ENCODE measurements at places on chromosomes 11 and 22. TPM values are rescaled to one million over a fixed set of nuclear protein-coding genes. Genes with fewer than 3 reads are reported as not detected.

DNA sequence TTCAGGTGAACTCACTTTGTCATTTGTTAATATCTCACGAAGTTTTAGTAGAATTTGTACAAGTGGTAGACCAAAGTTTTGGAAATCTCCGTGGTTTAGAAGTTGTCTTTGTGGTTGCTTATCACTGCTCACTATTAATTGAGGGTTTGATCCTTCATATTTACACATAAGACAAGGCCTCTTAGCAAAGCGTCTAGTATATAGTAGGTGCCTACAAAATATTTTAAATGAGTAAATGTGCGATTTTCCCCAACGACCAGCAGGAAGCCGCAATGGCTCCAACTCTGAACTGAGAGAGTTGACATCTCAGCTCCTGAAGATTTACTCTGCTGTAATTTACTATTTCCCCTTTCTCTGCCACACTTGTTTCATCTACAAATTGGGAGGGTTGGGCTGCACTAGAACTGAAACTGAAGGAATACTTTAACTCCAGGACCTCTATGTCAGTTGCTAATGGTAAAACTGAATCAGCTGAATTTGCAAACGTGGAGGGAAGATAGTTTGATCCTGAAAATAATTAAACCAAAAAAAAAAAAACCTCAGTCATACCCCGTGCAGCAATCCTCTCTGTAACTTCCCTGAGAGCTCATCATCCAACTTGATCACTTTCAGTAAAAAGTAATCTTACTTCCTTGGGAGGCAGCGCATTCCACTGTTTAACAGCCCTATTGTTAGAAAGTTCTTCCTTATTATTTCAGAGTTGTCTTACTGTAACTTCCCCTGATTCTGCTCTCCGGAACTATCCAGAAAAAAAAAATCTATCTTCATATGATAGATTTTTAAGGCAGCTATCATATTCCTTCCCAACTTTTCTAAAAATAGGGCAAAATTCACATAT lies 1.3 kb upstream of the SBF2 start:
- H3K4me1 ChIP-seq: peaks cover 44% of the 10 kb centered on the region
- DNase-seq: no peak
- H3K27ac ChIP-seq: peak overlapping the region; percentile 88
- H3K36me3 ChIP-seq: peaks cover under 1% of the 10 kb centered on the region
- peak overlapping the region; percentile 89 for H3K4me3 ChIP-seq

The KRTAP5-9 gene
- total RNA-seq: not detected

- no peak for DNase-seq
- H3K27ac ChIP-seq: no peak overlapping the region
- no peaks in the 10 kb centered on the region for H3K36me3 ChIP-seq
- peaks cover 1% of the 10 kb centered on the region for H3K27me3 ChIP-seq
- H3K4me1 ChIP-seq: no peaks in the 10 kb centered on the region
These were observed 350.7 kb upstream of the NARS2 start for GRCh38 chr11:78925387-78925786.

- no peak for DNase-seq
- peaks cover 10% of the 10 kb centered on the region for H3K27me3 ChIP-seq
- H3K4me1 ChIP-seq: no peaks in the 10 kb centered on the region
- H3K27ac ChIP-seq: no peak overlapping the region
These were observed 84.8 kb downstream of the ADAMTS15 start for GRCh38 chr11:130533113-130533798.

The GAS2 gene
- 85.1 TPM for total RNA-seq

The MRPL40 gene
- total RNA-seq: 79.7 TPM

DNA sequence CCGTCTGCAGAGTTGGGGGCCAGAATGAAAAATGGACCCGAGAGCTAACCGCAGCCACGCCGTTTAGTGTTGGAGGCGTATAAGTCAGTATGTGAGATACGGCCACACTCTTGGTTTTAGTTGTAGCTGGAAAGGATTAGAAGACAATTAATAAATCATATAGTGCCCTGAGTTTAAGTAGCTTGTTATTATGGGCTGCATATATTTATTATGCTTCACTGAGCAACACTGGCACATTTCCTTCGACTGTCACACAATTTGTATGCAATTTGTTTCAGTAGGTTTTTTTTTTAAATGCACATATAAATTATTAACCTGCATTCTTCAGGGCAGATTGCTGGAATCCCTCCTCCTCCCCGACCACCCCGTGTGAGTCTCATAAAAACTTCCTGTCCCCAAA lies 56.9 kb downstream of the PKNOX2 start:
- peaks cover 1% of the 10 kb centered on the region for H3K27me3 ChIP-seq
- no peaks in the 10 kb centered on the region for H3K4me1 ChIP-seq
- H3K4me3 ChIP-seq: no peak overlapping the region
- no peak for DNase-seq
- no peak overlapping the region for H3K27ac ChIP-seq
- H3K36me3 ChIP-seq: no peaks in the 10 kb centered on the region

The CKAP5 gene
- total RNA-seq: 220 TPM

DNA sequence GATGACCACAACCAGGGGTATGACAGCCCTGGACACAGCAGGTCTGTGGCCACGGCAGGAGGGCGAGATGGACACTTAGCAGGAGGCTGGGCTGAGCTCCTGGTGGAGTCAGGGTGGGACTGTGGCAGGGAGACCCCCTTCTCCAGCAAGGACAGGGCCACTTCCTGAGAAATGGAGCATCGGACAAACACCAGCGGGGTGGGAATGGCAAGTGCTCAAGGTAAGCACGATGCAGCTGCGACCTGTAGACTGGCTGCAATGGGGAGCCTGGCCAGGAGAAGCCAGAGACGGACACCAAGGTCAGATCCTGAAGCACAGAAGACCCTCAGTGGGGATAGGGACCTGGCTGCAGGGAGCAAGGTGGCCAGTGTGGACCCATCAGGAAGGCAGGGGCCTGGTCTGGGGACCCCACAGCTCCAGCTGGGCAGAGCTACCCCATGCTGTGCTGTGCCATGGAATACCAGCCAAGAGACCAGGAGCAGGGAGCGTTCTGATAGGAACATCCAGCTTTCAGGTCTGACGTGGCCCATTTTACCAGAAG lies 29.2 kb downstream of the RSPH14 start:
- H3K27ac ChIP-seq: no peak overlapping the region
- H3K36me3 ChIP-seq: peaks cover 2% of the 10 kb centered on the region
- H3K27me3 ChIP-seq: no peaks in the 10 kb centered on the region
- no peak for DNase-seq
- no peaks in the 10 kb centered on the region for H3K4me1 ChIP-seq
- H3K4me3 ChIP-seq: no peak overlapping the region

- no peak overlapping the region for H3K27ac ChIP-seq
- DNase-seq: no peak
- peaks cover 22% of the 10 kb centered on the region for H3K4me1 ChIP-seq
- no peaks in the 10 kb centered on the region for H3K27me3 ChIP-seq
- no peak overlapping the region for H3K4me3 ChIP-seq
- no peaks in the 10 kb centered on the region for H3K36me3 ChIP-seq
These were observed 3.9 kb upstream of the MICAL2 start for GRCh38 chr11:12106501-12106900.

DNA sequence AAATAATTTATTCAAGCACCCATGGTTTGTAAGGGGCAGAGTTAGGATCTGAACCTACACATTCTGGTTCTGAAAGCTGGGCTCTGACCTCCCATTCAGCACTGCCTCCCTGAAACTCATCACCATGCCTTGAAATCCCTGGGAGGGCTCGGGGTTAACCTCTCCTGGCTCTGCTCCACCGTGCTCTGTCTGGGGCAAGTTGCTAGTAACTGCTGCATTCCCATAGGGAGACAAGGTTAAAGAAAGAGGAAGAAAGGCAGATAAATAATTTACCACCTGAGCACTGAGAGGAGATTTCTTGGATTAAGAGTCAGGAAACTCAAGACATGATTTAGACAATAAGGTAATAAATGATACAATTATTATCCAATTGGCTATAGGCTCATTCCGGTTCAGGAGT lies 199.3 kb downstream of the KIF18A start:
- no peaks in the 10 kb centered on the region for H3K27me3 ChIP-seq
- no peak overlapping the region for H3K4me3 ChIP-seq
- no peaks in the 10 kb centered on the region for H3K36me3 ChIP-seq
- H3K27ac ChIP-seq: no peak overlapping the region

The PRSS23 gene
- 0.20 TPM for total RNA-seq

- no peaks in the 10 kb centered on the region for H3K27me3 ChIP-seq
- H3K4me1 ChIP-seq: peaks cover 10% of the 10 kb centered on the region
- peaks cover 2% of the 10 kb centered on the region for H3K36me3 ChIP-seq
These were observed 109.8 kb downstream of the ATXN10 start for GRCh38 chr22:45781459-45781858.

GRCh38 chr11:20875889-20876288 lies 206.5 kb downstream of the NELL1 start:
- H3K27me3 ChIP-seq: no peaks in the 10 kb centered on the region
- H3K36me3 ChIP-seq: no peaks in the 10 kb centered on the region
- no peak overlapping the region for H3K4me3 ChIP-seq
- H3K4me1 ChIP-seq: no peaks in the 10 kb centered on the region
- no peak overlapping the region for H3K27ac ChIP-seq

- no peak overlapping the region for H3K4me3 ChIP-seq
- DNase-seq: no peak
- H3K27ac ChIP-seq: no peak overlapping the region
These were observed 133.9 kb downstream of the WNT7B start for GRCh38 chr22:45843031-45843430.

DNA sequence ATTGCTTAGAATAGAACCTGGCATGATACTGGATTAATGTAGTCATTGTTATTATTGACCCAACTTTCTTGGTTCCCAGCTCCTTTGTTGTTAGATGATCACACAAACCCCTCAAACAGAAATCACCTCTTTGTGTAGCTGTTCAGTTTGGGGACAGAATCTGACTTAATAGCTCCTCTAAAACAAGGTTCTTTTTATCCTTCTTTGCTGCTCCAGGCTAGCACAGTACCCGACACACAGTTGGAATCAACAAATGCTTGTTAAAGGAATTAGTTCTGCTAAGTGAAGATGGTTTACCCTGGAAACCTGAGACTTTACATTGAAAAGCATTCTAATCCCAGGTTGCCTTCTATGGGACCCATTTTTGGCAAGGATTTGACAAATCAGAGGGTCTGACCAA lies 43.9 kb downstream of the GAB2 start:
- peaks cover 15% of the 10 kb centered on the region for H3K4me1 ChIP-seq
- no peak for DNase-seq
- no peak overlapping the region for H3K4me3 ChIP-seq
- H3K27me3 ChIP-seq: no peaks in the 10 kb centered on the region
- H3K36me3 ChIP-seq: no peaks in the 10 kb centered on the region

DNA sequence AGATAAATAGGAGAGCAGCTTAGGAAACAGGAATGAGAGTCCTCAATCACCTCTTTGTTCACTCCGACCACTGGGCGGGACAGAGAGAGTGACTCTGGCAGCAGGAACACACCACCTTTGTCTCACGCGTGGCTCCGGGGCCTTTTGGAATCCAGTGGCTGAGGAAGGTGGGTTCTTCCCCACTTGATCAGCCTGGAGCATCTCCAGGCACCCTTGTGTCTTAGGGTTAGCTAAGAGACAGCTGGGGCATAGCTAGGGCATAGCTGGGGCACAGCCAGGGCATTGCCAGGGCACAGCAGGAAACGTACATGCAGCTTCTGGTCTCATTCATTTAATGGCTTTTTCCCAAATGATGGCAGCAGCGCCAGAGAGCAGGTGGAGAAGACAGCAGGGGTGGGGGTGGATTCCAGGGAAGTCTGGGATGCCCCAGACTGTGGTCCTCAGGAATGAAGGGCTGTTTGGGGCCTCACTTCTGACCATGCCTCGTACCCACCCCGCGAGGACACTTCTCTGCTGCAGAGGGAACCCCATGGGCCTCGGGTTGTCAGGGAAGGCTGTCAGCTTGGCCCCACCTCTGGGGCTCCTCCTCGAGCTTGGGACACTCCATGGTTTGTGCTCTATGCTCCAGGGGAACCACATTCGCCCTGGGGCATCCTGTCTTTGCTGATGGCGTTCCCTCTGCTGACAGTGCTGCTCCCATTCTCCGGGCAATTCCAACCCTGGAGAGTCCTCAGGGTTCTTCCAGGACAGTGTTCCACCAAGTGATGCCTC lies 30.4 kb upstream of the SHANK2 start:
- no peaks in the 10 kb centered on the region for H3K27me3 ChIP-seq
- no peak overlapping the region for H3K4me3 ChIP-seq
- H3K36me3 ChIP-seq: no peaks in the 10 kb centered on the region
- H3K27ac ChIP-seq: no peak overlapping the region
- DNase-seq: peak; percentile 84

GRCh38 chr11:61588728-61589191 lies 7.9 kb upstream of the SYT7 start:
- H3K27ac ChIP-seq: no peak overlapping the region
- no peaks in the 10 kb centered on the region for H3K36me3 ChIP-seq
- peaks cover 38% of the 10 kb centered on the region for H3K4me1 ChIP-seq
- peaks cover 3% of the 10 kb centered on the region for H3K27me3 ChIP-seq

The SPTBN2 gene
- 4.0 TPM for total RNA-seq

Data from HepG2 (cell line).